ENCODE measurements at places on chromosomes 7 and 10. TPM values are rescaled to one million over a fixed set of nuclear protein-coding genes. Genes with fewer than 3 reads are reported as not detected.

The WNT8B gene
- total RNA-seq = not detected

The UCN3 gene
- not detected for total RNA-seq

The RBP3 gene
- not detected for total RNA-seq

The MYH16 gene
- not detected for total RNA-seq

The PPP2R2D gene
- 28.3 TPM for total RNA-seq

The SLC29A3 gene
- total RNA-seq = 1.7 TPM

The NOS3 gene
- total RNA-seq = 4.9 TPM

The TMEM176A gene
- total RNA-seq = 6.2 TPM

The FAM241B gene
- 0.18 TPM for total RNA-seq

The CADPS2 gene
- 11.3 TPM for total RNA-seq

The NPSR1 gene
- total RNA-seq = 0.31 TPM

The IFIT1 gene
- total RNA-seq = 58.4 TPM

The PLEKHS1 gene
- total RNA-seq = 0.04 TPM

The FGFBP3 gene
- total RNA-seq = 0.84 TPM

The NKX2-3 gene
- total RNA-seq = 0.62 TPM

The HPSE2 gene
- 0.04 TPM for total RNA-seq

The LAMB1 gene
- total RNA-seq = 233 TPM

The GFRA1 gene
- 41.5 TPM for total RNA-seq

The ADRA2A gene
- total RNA-seq = 2.3 TPM

The TMEM229A gene
- total RNA-seq = not detected

The LAMB4 gene
- 0.13 TPM for total RNA-seq

The NEUROD6 gene
- total RNA-seq = 0.04 TPM

The UBE2D4 gene
- 18.1 TPM for total RNA-seq

The TMEM225B gene
- total RNA-seq = 0.89 TPM

The FERD3L gene
- total RNA-seq = not detected

The IGFBP1 gene
- total RNA-seq = 0.09 TPM

The C7orf25 gene
- 2.1 TPM for total RNA-seq

The SH2D4B gene
- total RNA-seq = 0.04 TPM

The TBX20 gene
- not detected for total RNA-seq

The EN2 gene
- 0.09 TPM for total RNA-seq

The GNAT3 gene
- not detected for total RNA-seq

The CFAP46 gene
- total RNA-seq = 0.22 TPM

The VPS37D gene
- 4.5 TPM for total RNA-seq

The OR6B1 gene
- not detected for total RNA-seq

The LRRD1 gene
- total RNA-seq = 0.31 TPM

The CRHR2 gene
- total RNA-seq = 0.40 TPM

The ADCY1 gene
- 7.1 TPM for total RNA-seq

The SRRT gene
- total RNA-seq = 49.8 TPM

The ALOX5 gene
- total RNA-seq = 0.58 TPM

The ARPC1B gene
- total RNA-seq = 51.3 TPM

The TNPO3 gene
- total RNA-seq = 31.4 TPM

The PDGFA gene
- 26.1 TPM for total RNA-seq

The SPDYE11 gene
- 0.04 TPM for total RNA-seq

The ATP6V0A4 gene
- total RNA-seq = 0.04 TPM

The ITPRID1 gene
- total RNA-seq = 0.44 TPM

The FLNC gene
- 339 TPM for total RNA-seq

The TACC2 gene
- total RNA-seq = 53.6 TPM

The GTF2IRD1 gene
- total RNA-seq = 12.5 TPM
